T-cell (primary cell): ENCODE measurements at places on chromosomes 13 and 19. TPM values are rescaled to one million over a fixed set of nuclear protein-coding genes. Genes with fewer than 3 reads are reported as not detected.

GFY gene
- not detected for total RNA-seq

CELF5 gene
- 0.23 TPM for total RNA-seq

ZNF865 gene
- 29.1 TPM for total RNA-seq

POSTN gene
- total RNA-seq, result not detected

SIGLEC9 gene
- total RNA-seq, result 0.76 TPM

NKPD1 gene
- total RNA-seq, result 1.3 TPM

KCTD15 gene
- total RNA-seq, result 5.9 TPM

OR10H1 gene
- not detected for total RNA-seq

CD320 gene
- total RNA-seq, result 37.4 TPM

- peaks cover 3% of the 10 kb centered on the region for H3K27me3 ChIP-seq
- no peak for DNase-seq
- H3K4me1 ChIP-seq, result peaks cover 16% of the 10 kb centered on the region
- peaks cover 8% of the 10 kb centered on the region for H3K36me3 ChIP-seq
Observed at GRCh38 chr19:57389194-57389729, 392 bp upstream of the ZNF548 start.

- peak overlapping the region; percentile 27 for H3K4me3 ChIP-seq
- H3K4me1 ChIP-seq, result peaks cover 98% of the 10 kb centered on the region
- no peaks in the 10 kb centered on the region for H3K27me3 ChIP-seq
- H3K27ac ChIP-seq, result peak overlapping the region; percentile 98
- peak; percentile 64 for DNase-seq
Observed at GRCh38 chr19:18496167-18496979, 25.5 kb downstream of the ELL start.

GRCh38 chr19:58498316-58499020 lies 13.3 kb downstream of the SLC27A5 start:
- peaks cover 5% of the 10 kb centered on the region for H3K4me1 ChIP-seq
- H3K36me3 ChIP-seq, result no peaks in the 10 kb centered on the region
- H3K4me3 ChIP-seq, result peak overlapping the region; percentile 68
- H3K27me3 ChIP-seq, result peaks cover 3% of the 10 kb centered on the region
- peak overlapping the region; percentile 82 for H3K27ac ChIP-seq
- no peak for DNase-seq

GRCh38 chr13:39034085-39034484 lies 3.8 kb downstream of the PROSER1 start:
- no peak overlapping the region for H3K4me3 ChIP-seq
- H3K27me3 ChIP-seq, result no peaks in the 10 kb centered on the region
- no peak overlapping the region for H3K27ac ChIP-seq
- no peak for DNase-seq

GRCh38 chr13:36639610-36640009 lies 34.2 kb upstream of the SERTM1 start:
- no peak overlapping the region for H3K27ac ChIP-seq
- DNase-seq, result no peak
- H3K4me3 ChIP-seq, result no peak overlapping the region
- H3K4me1 ChIP-seq, result no peaks in the 10 kb centered on the region
- H3K27me3 ChIP-seq, result no peaks in the 10 kb centered on the region

DNA sequence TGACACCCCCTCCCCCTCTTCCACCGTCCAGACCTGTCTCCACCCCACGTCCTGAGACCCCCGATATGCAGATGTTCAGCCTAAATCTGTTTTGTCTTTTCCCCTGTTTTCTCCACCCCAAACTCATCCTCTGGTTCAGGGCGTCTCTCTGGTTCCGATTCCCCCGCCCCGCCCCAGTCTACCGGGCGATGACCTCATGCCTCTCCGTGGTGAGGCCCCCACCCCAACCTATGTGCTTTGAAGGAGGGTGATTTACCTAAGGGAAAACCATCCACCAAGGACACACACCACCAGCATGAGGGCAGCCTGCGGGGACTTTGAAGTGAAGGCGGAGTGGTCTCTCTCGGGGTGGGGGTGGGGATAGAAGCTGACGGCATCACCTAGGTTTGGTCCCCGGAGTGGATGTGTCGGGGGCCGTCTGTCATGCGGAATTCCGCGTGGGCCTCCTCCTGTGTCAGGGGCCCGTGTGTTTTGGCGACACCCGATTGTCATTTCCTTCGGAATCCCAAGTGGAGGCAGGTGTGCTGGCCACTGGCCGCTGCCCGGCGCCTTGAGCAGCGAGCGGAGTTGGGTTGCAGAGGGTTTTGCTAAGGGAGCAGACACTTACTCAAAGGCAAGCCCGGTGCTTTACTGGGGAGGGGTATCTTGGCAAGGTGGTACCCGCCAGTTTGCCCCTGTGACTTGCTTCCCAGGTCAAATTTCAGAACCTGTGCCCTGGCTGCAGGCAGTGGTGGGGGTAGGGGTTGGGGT lies 1.4 kb downstream of the FZR1 start:
- H3K36me3 ChIP-seq, result peaks cover 12% of the 10 kb centered on the region
- DNase-seq, result peak; percentile 55
- H3K27me3 ChIP-seq, result no peaks in the 10 kb centered on the region
- no peak overlapping the region for H3K27ac ChIP-seq

- no peaks in the 10 kb centered on the region for H3K27me3 ChIP-seq
- no peaks in the 10 kb centered on the region for H3K36me3 ChIP-seq
- no peak for DNase-seq
- H3K27ac ChIP-seq, result peak within 1 kb of the TSS; percentile 78
- peaks cover 8% of the 10 kb centered on the region for H3K4me1 ChIP-seq
Observed at GRCh38 chr19:12774588-12775555, at the start of gene HOOK2. Gene HOOK2, minus strand, starts transcription at chr19:12775552. Its CDS starts 103 bp downstream, at chr19:12775449.

DNA sequence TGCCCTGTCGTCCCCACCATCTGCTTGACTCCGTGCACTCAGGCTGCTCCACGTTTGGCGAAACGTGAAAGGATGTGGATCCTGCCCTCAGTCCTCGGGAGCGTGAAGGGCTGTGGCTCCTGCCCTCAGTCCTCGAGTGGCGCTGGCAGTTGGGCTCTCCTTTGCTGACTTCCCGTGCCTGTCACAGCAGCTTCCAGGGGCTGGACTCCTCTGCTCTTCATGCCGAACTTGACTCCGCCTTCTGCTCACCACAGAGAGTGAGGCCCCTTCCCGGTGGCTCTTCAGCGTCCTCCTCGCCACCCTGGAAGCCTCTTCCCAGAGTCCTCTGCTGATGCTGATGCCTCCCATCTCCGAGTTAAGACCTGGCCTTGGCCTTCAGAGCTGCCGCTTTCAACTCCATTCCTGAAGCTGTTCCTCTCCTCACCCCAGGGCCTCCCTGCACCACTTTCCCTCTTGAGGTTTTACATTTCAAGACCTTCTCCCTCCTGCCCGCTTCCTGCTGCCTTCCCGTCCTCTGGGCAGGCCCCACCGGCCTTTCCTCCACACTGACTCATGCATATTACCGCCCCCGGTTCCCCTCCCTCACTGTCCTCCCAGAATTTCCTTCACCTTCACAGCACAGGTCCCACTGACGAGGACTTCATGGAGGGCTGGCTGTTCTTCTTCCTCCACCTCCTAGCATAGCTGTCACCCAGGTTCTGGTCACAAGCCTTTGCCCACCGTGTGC lies 111.7 kb downstream of the SHISA2 start:
- H3K27ac ChIP-seq, result no peak overlapping the region
- DNase-seq, result no peak
- H3K36me3 ChIP-seq, result no peaks in the 10 kb centered on the region
- H3K4me1 ChIP-seq, result peaks cover 8% of the 10 kb centered on the region
- H3K27me3 ChIP-seq, result no peaks in the 10 kb centered on the region

GRCh38 chr19:45889210-45889885 lies 3.4 kb upstream of the IRF2BP1 start:
- no peak for DNase-seq
- no peaks in the 10 kb centered on the region for H3K36me3 ChIP-seq
- H3K4me3 ChIP-seq, result no peak overlapping the region

DNA sequence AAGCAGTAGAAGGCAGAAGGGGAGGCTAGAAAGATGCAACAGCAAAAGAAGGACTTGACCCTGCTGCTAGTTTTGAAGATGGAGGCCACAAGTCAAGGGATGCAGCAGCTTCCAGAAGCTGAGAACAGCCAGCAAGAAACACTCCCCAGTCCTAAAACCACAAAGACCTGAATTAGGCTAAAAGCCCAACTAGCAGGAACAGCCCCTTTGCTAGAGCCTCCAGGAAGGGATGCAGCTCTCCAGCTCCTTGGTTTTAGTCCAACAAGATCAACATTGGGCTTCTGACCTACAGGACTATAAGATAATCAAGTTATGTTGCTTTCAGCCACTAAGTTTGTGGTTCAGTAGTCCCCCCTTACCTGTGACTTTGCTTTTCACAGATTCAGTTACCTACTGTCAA lies 10.5 kb upstream of the LATS2 start:
- H3K4me1 ChIP-seq, result peaks cover 21% of the 10 kb centered on the region
- no peak overlapping the region for H3K4me3 ChIP-seq
- no peak for DNase-seq
- no peaks in the 10 kb centered on the region for H3K27me3 ChIP-seq
- H3K27ac ChIP-seq, result no peak overlapping the region

- DNase-seq, result no peak
- H3K27ac ChIP-seq, result no peak overlapping the region
- H3K4me3 ChIP-seq, result no peak overlapping the region
- no peaks in the 10 kb centered on the region for H3K36me3 ChIP-seq
Observed at GRCh38 chr13:103876571-103876970, 810.4 kb upstream of the SLC10A2 start.

- H3K27me3 ChIP-seq, result no peaks in the 10 kb centered on the region
- no peak overlapping the region for H3K4me3 ChIP-seq
- H3K36me3 ChIP-seq, result peaks cover 82% of the 10 kb centered on the region
- H3K4me1 ChIP-seq, result peaks cover 2% of the 10 kb centered on the region
Observed at GRCh38 chr13:50936679-50937078, 27.1 kb downstream of the RNASEH2B start.

GRCh38 chr19:39328046-39328705 lies 7.5 kb upstream of the LRFN1 start:
- no peaks in the 10 kb centered on the region for H3K27me3 ChIP-seq
- H3K27ac ChIP-seq, result no peak overlapping the region
- H3K4me1 ChIP-seq, result peaks cover 61% of the 10 kb centered on the region
- no peak overlapping the region for H3K4me3 ChIP-seq
- DNase-seq, result peak; percentile 76
- H3K36me3 ChIP-seq, result peaks cover 62% of the 10 kb centered on the region

DNA sequence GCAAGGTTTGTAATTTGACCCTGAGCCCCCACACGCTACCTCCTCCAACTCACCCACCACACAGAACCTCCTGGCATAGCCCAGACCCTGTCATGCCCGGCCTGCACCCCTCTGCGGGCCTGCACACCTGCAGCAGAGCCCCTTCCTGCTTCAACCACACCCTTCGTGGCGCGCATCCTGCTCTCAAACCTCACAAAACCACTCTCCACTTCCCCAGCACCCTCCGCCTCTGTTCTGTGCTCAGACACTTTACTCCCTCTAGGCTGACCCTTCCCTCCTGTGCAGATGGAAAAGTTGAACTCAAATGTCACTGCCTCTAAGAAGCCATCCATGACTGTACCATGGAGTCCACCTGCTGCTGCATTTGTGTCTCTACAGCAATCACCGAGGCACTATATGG lies 28.5 kb downstream of the FAAP24 start:
- H3K36me3 ChIP-seq, result no peaks in the 10 kb centered on the region
- H3K4me1 ChIP-seq, result peaks cover 17% of the 10 kb centered on the region
- no peak overlapping the region for H3K4me3 ChIP-seq
- DNase-seq, result peak; percentile 19
- H3K27me3 ChIP-seq, result no peaks in the 10 kb centered on the region

DNA sequence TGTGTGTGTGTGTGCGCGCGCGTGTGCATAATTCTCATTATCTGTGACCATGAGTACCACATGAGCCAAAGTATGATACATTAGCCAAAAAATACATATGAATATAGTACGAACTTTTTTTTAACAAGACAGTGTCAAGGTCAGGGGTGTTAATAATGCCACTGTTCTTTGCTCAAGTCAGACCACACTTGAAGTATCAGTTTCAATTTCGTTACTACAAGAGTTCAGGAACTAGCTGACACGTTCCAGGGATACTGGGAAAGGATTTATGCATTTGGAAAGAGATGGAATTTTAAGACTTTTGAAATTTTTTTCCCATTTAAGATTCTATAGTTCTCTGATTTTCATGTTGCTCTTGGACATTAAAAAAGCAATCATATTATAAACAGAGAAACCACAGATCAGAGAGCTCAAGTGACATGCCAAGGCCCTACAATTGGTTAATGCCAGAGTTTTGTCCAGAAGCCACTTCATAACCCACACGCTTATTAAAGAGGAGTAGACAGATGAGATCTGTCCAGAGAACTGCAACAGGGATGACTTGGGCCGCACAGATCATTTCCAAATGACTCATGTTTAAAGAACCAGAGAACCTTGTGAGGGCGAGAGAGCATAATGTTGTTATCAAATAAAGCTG lies 718.8 kb upstream of the SGCG start:
- H3K4me3 ChIP-seq, result no peak overlapping the region
- H3K27me3 ChIP-seq, result no peaks in the 10 kb centered on the region
- H3K4me1 ChIP-seq, result no peaks in the 10 kb centered on the region

GRCh38 chr13:105971738-105972137 lies 563.7 kb downstream of the EFNB2 start:
- H3K4me3 ChIP-seq, result no peak overlapping the region
- DNase-seq, result no peak
- no peak overlapping the region for H3K27ac ChIP-seq
- H3K36me3 ChIP-seq, result no peaks in the 10 kb centered on the region

DNA sequence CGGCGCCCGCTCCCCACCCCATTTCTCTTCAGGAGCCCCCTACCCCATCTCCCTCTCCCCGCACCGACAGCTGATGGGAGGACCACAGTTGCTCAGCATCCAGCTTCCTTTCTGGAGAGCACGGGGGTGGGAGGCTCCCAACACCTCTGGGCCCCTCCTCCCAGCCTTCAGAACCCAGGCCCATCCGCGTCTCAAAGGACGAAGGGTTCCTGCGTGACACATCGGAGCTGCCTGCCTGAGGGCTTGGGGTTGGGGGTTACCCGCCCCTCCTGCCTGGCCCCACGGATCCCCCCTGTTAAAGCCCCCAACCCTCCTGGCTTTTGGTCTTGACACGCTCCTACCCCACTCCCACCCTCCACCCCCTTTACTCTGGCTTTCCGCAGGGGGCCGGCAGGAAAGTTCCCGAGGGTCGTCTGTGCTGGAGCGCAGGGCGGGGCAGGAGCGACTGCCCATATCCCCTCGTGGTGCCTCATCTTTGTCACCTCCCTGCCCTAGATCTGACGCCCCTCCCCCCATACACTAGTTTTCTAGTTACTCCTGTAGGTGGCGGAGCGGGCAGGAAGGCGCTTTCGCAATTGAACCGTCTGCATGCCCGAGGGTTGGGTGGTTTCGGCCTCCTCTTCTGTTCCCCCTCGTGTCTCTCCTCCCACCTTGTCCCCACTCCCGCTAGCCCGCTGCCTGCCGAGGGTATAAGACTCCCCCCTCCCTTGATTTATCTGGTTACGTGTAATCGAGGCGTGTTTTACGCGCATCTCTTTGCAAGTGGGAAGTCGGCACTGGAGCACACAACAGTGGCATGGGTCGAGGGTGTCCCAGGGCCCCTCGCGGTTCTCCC lies 924 bp downstream of the TRAPPC5 start:
- DNase-seq, result peak; percentile 85
- H3K36me3 ChIP-seq, result peaks cover 8% of the 10 kb centered on the region
- H3K4me3 ChIP-seq, result peak overlapping the region; percentile 86
- peaks cover 18% of the 10 kb centered on the region for H3K4me1 ChIP-seq
- peaks cover 27% of the 10 kb centered on the region for H3K27me3 ChIP-seq
- H3K27ac ChIP-seq, result peak overlapping the region; percentile 78

- H3K27me3 ChIP-seq, result no peaks in the 10 kb centered on the region
- H3K36me3 ChIP-seq, result peaks cover 2% of the 10 kb centered on the region
- H3K4me1 ChIP-seq, result no peaks in the 10 kb centered on the region
- H3K27ac ChIP-seq, result no peak overlapping the region
- no peak overlapping the region for H3K4me3 ChIP-seq
Observed at GRCh38 chr13:47932950-47933923, 67.8 kb downstream of the SUCLA2 start.

GRCh38 chr13:50140153-50140552 lies 124.9 kb downstream of the KCNRG start:
- H3K27me3 ChIP-seq, result no peaks in the 10 kb centered on the region
- H3K4me3 ChIP-seq, result no peak overlapping the region
- no peaks in the 10 kb centered on the region for H3K4me1 ChIP-seq
- no peak overlapping the region for H3K27ac ChIP-seq
